Jurkat, Clone E6-1 (cell line): ENCODE measurements at places on chromosomes 16 and 17.

DNA sequence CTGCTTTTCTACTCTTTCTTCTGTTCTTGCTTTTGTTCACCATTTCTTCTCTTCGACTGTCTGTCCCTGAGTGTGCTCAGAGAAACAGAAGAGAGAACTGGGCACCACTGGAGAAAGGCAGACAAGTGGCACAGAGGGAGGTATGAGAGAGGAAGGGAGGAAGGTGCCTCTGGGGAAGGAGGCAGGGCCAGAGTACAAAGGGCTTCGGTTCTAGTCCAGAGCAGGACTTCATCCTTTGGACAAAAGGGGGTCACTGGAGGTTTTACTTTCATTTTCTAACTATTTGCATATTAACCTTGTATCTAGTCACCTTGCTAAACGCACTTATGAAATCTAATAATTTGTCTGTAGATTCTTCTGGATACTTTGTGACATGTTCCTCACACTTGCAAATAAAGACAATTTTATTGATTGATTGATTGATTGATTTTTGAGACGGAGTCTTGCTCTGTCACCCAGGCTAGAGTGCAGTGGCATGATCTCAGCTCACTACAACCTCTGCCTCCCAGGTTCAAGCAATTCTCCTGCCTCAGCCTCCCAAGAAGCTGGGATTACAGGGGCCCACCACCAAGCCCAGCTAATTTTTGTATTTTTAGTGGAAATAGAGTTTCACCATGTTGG, 13.5 kb downstream of the ITGB4 start:
- DNase-seq, result no peak

GRCh38 chr17:75854881-75855309, 240 bp downstream of the WBP2 start:
- no peak for DNase-seq

DNA sequence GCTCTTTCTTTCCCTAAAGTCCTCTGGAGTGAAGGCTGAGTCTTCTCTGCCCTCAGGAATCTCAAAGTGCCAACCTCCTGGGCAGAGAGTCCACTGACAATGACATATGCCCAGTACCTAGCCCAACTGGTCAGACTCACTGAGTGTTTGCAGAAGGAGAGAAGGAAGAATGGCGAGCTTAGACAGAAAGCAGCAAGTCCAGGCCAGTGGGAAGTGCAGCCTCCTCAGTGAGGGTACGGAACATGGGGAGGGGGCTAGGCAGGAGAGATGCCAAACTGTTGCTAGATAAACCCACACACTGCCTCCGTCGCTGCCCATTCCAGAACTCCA, 678 bp downstream of the EXOC7 start:
- no peak for DNase-seq

GRCh38 chr17:21031756-21032396, 10.9 kb downstream of the USP22 start:
- no peak for DNase-seq

GRCh38 chr16:54525104-54525503, 238.5 kb upstream of the IRX3 start:
- no peak for DNase-seq
